ENCODE measurements at places on chromosomes 5 and 9.

DNA sequence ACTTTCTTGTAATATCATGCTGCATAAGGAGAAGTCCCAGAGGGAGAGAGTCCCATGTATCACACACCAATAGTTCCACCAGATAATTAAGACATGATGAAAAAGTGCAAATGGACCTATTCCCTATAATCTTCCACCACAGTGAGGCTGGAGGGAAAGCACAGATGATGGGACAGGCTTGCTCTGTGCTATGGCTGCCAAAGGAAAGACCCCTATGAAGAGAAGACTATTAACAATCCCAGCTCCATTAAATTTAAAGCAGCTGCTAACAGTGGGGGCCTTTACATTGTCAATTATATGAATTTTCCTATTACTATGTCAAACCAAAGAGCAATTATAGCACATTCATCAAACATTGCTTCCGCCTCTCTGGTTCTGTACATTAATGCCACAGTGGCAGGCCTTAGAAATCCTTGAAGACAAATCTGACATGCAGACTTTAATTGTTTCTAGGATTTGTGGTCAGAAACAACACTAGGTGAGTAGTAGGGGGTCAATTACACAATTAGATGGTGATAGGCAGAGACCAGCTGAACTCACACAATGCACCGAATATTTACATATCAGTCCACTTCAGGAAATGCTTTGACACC is 551.3 kb downstream of the TLE1 start:
- no peak for DNase-seq

GRCh38 chr5:73945505-73945904 is 319.5 kb downstream of the ARHGEF28 start:
- no peak for DNase-seq

GRCh38 chr5:125836256-125836655 is 587.0 kb upstream of the GRAMD2B start:
- no peak for DNase-seq

GRCh38 chr5:68478301-68479095 is 262.9 kb downstream of the PIK3R1 start:
- no peak for DNase-seq

GRCh38 chr5:158807-159447 is 32.4 kb upstream of the LRRC14B start:
- DNase-seq, result no peak

DNA sequence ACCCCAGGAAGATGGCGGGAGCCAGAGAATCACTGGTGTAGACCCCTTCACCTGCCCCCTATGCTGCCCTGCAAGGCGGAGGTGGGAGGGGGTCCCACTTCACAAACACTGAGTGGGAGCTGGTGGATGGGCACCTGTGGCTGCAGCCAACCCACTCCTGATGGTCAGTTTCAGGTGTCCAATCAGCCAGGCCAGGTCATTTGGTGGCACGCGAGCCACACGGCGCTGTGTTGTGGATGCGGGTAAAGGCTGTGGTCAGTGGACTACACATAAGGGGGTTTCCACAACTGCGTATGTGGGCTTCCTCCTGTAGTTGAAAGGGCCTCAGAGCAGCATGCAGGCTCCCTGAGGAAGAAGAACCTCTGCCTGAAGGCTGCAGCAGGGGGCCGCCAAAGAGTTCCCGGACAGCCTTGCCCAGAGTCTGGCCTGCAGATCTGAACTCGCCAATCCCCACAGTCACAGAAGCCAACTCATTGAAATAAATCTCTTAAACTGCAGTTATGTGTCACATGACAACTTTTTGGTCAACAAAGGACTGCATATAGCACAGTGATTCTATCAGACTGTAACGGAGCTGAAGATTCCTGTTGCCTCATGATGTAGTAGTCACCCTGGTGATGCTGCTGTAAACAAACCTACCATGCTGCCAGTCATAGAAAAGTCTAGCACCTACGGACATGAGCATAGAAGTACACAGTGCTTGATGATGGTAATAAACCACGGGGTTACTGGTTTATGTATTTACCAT is 284.7 kb upstream of the IRX2 start:
- DNase-seq, result no peak

- DNase-seq, result no peak
These were observed 45.9 kb upstream of the RPL26L1 start for GRCh38 chr5:172913117-172913850.

DNA sequence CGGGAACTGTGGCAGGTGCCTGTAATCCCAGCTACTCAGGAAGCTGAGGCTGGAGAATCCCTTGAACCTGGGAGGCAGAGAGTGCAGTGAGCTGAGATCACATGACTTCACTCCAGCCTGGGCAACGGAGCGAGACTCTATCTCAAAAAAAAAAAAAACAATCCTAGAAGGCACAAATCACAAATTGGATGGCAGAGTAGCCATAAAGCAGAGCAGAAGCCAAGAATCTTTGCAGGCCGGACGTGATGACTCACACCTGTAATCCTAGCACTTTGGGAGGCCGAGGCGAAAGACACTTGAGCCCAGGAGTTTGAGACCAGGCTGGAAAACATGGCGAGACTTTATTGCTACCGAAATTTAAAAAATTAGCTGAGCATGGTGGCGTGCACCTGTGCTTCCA is 9.2 kb upstream of the FUBP3 start:
- no peak for DNase-seq

DNA sequence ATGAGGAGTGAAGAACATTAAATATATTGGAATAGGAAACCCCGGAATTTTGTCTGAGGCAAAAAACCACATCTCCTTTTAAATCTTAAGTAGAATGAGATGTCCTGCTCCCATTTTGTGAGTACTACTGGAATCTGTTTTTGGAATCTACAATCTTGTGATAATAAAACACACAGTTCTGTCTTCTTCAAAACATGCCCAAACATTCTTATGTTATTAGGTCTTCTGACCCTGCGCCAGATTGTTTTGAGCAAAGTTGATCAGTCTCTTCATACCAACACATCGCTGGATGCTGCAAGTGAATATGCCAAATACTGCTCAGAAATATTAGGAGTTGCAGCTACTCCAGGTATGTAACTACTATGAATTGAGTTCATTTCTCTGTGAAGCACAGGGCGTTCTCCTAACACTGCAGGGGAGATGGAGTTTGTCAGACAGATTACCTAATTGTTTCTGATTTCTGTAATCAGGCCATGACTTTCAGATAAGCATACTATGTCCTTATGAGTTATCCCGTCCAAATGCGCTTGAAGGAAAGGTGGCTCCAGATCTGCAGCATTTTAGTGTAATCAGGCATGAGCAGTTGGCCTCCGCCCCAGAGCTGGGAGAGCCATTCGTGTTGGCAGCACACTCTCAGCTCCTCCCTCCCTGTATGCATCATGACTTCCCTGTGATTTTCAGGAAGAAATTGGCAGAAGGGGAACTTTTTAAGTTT is 88.0 kb downstream of the NLN start:
- no peak for DNase-seq

GRCh38 chr5:135246923-135247795 is 151.9 kb downstream of the MACROH2A1 start:
- peak; percentile 82 for DNase-seq

GRCh38 chr5:138792195-138792790 is 39.1 kb downstream of the CTNNA1 start:
- DNase-seq, result no peak

- DNase-seq, result no peak
These were observed 114.4 kb downstream of the MAST4 start for GRCh38 chr5:66710557-66711088.

DNA sequence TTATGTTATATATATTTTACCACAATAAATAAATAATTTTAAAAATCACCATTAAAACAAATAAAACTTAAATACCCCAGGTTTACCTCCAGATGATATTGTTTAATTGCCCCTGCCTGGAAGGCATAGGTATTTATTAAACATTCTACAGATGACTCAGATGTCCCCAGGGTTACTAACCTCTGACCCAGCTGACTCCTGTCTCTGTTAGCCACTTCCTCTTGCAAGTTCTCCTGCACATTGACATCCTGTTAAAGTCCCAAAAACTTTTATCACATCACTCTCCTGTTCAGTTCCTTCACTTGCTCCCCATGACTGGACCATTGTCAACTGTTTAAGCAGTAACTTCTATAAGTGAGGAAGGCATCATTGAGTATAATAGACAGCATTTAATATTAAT is 37.0 kb upstream of the RAB3C start:
- no peak for DNase-seq

DNA sequence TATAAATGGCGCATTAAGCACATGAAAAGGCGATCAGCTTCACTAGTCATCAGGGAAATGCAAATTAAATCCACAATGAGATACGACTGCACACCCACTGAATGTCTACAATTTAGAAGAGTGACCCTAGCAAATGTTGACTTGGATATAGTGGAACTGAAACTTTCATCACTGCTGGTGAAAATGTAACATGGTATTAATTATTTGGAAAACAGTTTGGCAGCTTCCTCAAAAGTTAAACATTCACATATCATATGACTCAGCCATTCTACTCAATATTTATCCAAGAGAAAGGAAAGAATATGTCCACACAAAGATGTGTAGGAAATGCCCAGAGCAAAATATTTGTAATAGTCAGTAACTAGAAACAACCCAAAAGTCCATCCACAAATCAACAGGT is 146.5 kb downstream of the LPAR1 start:
- DNase-seq, result no peak

GRCh38 chr9:98232926-98233325 is 22.5 kb downstream of the TBC1D2 start:
- no peak for DNase-seq

DNA sequence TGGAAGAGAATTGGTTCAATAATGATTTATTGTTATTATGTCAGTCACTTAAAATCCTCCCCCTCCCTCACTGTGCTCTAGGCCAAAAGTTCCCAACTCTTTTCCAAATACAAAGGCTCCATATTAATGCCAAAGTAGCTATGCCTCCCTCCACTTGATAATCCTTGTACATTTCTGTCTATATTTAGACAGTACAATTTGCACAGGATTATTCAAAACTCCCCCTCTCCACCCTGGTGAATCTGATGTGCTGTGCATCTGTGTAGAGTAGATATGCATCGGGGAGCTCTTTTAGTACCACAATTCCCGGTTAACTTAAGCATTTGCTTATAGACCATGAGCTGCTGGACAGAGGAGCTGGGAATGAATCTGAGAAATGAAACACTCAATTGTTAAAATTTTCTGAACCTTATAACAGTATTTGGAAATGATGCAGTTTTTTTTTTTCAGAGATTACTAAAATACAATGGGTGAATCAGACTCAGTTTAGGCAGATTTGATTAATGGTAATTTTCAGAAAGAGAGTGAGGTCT is 27.6 kb downstream of the GLRA1 start:
- no peak for DNase-seq

GRCh38 chr5:117892360-117892759 is 1096.0 kb downstream of the DTWD2 start:
- DNase-seq, result no peak

DNA sequence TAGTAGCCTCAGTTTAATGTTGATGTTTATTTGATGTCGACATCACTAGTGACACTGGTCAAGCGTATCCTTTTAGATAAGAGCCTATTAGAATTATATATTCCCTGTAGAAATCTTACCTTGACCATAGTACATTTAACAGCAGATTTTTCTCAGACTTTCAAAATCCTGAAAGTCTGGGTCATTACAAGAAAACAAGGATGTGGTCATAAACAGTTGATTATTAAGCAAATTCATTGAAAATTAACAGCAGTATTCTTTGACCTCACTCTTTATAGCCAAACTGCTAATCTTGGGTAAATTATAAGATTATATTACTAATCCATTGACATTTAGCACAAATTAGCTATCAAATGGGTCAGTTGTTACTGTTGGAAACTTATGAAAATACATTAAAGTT is 83.4 kb downstream of the GHR start:
- no peak for DNase-seq

- no peak for DNase-seq
These were observed 137.5 kb downstream of the AP3B1 start for GRCh38 chr5:78157001-78157400.

GRCh38 chr5:135386886-135387628 is 12.0 kb downstream of the MACROH2A1 start:
- DNase-seq, result peak; percentile 59

DNA sequence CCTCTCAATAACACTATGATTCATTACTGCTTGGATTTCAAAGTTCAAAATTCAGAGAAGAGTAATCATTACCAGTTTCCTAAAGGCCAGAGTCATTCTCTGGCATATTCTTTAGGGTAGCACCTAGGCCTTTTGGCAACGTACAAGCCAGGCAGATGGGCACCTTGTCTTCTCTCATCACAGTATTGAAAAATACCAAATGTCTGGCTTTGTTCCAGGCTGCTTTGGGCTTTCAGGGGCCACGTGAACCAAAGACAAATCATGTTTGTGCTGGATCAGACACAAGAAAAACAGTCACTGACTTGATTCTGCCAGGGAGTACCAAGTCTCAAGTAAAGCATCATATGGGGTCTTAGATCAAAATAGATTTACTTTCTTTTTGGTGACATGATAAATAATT is 15.5 kb downstream of the MEGF9 start:
- DNase-seq, result no peak

GRCh38 chr5:61670941-61671340 is 338.9 kb downstream of the ZSWIM6 start:
- DNase-seq, result no peak

DNA sequence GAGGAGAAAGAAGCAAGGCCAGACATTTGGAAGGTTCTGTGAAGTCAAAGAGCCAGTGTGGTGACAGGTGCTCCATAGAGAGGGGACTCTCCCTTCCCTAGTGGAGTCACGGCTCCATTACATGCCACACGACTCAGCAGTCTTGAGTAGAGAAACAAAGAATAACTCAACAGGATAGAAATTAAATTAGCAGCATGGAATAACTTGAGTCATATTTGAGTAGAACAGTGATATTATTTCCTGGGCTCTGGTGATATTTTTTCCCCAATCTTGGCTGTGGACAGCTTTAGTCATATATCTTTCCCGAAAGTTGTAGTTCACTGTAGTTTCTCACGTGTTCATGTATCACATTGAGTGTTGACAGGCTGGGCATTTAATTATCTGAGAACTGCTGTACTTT is 149.7 kb upstream of the EFNA5 start:
- DNase-seq, result no peak

DNA sequence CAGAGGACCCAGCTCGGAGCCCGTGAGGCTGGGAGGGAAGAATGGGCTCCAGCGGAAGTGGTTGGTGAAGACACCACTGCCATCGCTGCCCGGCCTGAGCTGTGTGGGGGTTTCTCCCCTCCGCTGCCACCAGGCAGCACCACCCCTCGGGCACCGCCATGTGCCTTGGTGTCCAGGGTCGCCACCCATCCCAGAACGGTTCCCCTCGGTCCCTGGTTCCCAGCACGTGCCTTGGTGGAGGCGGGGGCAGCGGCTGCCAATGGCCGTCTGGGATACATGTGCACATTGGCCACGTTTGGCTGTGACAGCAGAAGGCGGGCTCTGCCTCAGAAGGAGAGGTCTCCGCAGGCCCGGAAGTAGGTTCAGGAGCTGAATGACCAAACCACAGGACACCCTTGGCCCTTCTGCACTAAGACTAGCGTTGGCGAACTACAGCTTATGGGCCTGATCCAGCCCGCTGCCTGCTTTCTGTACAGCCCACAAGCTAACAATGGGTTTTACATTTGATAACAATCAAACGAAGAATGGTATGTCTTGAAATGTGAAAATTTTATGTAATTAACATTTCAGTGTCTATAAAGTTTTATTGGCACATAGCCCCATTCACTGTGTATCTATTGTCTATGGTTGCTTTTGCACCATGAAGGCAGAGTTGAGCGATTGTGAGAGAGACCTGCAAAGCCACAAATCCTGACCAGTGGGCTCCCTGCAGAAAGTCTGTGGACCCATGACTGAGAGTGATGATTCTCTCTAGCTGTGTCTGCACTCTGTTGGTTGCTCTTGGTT is 91.7 kb upstream of the RAPGEF1 start:
- no peak for DNase-seq

- DNase-seq, result no peak
These were observed 173.6 kb upstream of the S1PR3 start for GRCh38 chr9:88817628-88818027.

GRCh38 chr9:13002740-13003139 is 227.9 kb downstream of the LURAP1L start:
- DNase-seq, result no peak

Measured in HTR-8/SVneo (cell line).